OCI-M1 (cell line): ENCODE measurements at places on chromosomes 5 and 9.

GRCh38 chr9:2657427-2657826 is 35.8 kb downstream of the VLDLR start:
- peak; percentile 2 for DNase-seq

DNA sequence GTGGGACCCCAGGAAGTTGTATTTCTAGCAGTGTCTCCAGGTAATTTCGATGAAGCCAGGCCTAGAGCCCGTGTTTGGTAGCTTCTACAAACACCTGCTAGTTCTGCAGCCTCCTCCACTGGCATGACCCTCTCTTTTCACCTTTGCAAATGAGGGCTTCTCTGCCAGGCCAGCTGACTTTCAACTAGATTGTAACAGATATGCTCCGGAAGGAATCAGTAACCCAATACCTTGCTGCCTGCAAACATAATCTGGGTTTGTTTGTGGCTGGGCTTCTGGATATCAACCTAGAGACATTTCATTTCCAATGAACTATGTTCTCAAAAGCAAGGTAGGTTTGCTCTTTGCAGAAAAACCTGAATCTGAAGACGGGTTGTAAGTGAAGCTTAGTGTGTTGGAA is 354.8 kb downstream of the DMRT2 start:
- DNase-seq: no peak

DNA sequence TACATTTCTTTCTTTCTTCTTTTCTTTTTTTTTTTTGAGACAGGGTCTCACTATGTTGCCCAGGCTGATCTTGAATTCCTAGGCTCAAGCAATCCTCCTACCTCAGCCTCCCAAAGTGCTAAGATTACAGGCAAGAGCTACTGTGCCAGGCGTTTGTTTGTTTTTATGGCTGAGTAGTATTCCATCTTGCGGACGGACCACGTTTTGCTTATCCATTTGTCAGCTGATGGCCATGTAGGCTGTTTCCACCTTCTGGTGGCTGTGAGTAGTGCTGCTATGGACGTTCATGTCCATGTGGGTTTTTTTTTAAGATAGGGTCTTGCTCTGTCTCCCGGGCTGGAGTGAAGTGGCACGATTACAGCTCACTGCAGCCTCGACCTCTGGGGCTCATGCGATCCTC is 2.5 kb downstream of the DOK3 start:
- no peak for DNase-seq

GRCh38 chr5:100855937-100856430 is 47.1 kb downstream of the ST8SIA4 start:
- no peak for DNase-seq

- DNase-seq: peak; percentile 17
These were observed 73.7 kb downstream of the TENT4A start for GRCh38 chr5:6786786-6787495.

GRCh38 chr9:6692881-6693361 is 47.4 kb upstream of the GLDC start:
- no peak for DNase-seq

GRCh38 chr9:68981789-68982188 is 32.1 kb downstream of the PRKACG start:
- no peak for DNase-seq

DNA sequence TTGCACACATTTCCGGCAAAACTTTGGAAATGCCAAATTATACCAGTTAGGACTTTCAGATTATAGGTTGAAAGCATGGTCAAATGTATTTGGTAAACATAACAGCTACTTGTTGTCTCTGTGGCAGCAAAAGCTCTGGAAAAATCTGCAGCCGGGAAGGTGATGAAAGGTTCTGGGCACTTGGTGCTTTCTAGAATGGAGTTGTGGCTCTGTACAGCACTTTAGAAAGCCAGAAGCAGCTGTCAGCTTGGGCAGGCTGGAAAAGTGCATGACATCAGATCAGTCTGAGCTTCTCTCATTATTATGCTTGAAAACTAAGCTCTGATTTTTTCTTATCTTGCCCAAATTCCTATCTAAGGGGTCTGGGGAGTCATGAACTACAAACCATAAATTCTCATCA is 118.6 kb upstream of the MAST4 start:
- DNase-seq: no peak

GRCh38 chr9:137626464-137626863 is 7.7 kb downstream of the EHMT1 start:
- peak; percentile 43 for DNase-seq

DNA sequence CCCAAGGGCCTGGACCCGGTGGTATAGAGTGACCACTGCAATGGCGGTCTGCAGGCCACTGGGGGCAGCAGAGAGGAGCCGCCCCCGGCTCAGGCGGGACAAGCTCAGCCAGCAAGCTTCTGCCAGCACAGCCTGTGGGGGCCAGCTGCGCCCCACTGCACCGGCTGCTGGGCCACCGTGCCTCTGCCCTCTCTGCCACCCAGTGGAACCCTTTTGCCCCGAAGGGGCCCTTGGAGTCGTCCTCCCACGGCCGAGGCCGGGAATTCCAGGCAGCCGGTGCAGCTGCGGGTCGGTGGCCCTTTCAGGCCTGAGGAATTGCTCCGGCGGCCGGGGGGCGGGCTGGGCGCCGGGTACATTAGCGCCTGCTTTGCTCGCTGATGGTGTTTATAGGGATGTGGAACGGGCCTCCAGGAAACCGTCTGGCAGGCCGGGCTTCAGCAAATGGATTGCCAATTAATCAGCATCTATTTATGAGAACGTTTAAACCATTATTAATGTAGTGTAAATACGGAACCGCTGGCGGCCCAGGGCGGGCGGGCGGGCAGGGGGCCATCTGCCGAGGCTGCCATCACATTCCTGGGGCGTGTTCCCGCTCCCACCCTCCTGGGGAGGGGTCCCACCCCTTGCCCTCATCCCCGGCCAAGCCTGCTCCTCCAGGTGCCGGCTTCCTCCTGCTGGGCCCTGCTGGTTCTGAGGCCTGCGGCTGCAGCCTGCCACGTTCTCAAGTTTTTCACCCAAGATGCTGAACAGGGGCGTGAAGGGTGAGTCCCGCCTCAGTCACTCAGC is 127.4 kb downstream of the BARX1 start:
- peak; percentile 39 for DNase-seq

- DNase-seq: no peak
These were observed 43.4 kb downstream of the PFDN1 start for GRCh38 chr5:140259500-140259899.

DNA sequence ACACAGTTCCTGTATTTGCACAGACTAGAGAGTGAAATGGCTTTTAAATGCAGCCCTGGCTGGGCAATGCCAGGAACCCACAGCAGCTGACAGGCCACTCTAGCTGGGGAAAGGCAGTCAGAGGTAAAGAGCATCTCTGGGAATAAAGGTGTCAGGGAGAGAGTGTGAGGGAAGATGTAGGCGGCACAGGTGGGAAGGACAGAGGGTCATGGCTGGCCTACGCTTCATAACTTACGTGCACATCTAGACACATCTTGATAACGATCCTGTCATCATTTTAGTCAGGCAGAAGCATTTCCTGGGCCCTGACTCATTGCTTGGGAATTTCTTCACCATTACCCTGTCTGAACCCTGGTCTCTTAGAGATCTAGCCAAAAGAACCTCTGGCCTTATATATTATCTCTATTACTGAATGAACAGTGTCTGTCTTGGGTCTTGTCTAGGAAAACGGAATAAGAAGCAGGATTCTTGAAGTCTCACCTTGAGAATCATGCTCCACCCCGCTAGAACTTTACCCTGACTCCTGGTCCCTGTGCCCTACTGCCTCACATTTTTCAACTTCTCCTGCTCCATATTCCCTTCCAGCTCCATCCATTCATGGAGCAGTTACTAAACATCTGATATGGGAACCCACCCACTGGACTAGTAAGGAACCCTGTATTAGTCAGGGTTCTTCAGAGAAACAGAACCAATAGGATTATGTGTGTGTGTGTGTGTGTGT is 106.4 kb upstream of the ELL2 start:
- peak; percentile 16 for DNase-seq

DNA sequence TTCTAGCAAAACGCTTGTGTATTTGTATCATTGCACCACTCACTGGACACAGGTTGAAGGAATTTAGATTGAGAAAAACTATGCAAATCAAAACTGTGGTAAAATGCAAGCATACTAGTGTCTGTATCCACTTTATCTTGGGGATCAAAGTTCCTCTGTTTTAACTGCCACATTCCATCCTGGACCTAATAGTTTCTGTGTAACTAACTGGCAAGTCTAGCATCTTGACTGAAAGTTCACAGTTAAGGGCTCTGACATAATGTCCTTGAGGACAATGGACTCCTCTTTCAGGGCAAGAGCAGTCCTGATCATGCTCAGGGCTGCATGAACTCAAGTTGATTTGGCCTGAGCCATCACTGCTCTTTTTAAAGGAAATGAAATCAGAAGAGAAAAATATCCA is 30.7 kb downstream of the NFIB start:
- no peak for DNase-seq

DNA sequence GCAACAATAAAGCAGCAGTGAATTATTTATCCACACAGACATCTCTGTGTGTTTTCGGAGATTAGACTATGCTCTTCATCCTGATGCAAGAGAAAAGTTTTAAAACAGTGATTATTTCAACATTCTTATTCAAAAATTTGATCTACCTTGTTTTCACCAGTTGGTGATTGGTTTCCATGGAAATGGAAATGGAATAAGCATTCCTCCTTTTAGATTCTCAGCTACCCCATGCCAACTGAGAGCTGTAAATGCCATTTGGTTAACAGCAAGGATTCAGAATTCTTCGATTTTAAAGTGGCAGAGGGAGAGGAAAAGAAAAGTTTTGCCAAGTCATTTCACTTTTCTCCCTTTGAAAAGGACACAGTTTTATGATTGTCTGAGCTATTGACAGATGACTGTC is 154.7 kb downstream of the PCSK5 start:
- no peak for DNase-seq

GRCh38 chr9:87359958-87360601 is 137.6 kb upstream of the DAPK1 start:
- no peak for DNase-seq

DNA sequence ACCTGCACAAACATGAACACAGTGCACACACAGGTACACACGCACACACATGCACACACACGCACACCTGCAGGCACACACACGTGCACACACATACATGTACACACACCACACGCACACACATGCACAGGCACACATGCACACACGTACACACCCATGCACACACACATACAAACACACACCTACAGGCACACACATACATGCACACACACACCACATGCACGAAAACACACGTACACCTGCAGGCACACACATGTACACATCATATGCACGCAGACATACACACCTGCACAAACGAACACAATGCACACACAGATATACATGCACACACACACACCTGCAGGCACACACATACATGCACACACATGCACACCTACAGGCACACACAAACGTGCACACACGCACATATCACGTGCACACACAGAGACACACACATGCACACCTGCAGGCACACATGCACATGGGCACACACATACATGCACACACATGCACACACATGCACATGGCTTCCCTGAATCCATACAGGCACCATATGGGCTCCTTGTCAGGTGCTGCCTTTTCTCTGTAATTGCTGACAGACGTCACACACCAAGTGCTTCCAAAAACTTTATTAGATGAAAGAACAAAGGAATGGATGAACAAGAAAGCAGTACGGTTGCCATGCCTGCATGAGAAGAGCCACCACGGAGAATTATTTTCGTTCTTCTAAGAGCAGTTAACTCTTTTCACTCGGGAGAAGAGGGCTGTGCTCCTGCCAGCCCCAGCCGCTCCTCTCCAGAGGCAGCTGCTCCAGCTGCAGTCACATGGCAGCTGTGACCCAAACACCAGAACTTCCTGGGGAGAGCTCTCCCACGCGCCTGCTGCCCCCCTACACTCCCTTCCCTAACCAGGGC is 57.2 kb downstream of the EXD3 start:
- DNase-seq: no peak

- DNase-seq: peak; percentile 67
These were observed 74.8 kb downstream of the ICE1 start for GRCh38 chr5:5497152-5497788.

DNA sequence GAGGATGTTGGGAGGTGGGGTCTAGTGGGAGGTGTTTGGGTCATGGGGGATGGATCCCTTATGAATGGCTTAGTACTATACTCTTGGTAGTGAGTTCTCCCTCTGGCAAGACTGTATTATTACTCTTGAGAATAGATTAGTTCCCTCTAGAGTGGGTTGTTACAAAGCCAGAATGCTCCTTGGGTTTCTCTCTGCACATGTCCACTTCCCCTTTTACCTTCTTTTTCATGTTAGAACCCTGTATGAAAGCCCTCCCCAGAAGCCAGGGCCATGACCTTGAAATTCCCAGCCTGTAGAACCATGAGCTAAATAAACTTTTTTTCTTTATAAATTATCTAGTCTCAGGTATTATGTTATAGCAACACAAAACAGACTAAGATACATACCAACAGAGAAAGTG is 31.1 kb downstream of the SLC24A2 start:
- DNase-seq: peak; percentile 45

GRCh38 chr9:83167126-83167525 is 104.2 kb upstream of the RASEF start:
- DNase-seq: no peak

DNA sequence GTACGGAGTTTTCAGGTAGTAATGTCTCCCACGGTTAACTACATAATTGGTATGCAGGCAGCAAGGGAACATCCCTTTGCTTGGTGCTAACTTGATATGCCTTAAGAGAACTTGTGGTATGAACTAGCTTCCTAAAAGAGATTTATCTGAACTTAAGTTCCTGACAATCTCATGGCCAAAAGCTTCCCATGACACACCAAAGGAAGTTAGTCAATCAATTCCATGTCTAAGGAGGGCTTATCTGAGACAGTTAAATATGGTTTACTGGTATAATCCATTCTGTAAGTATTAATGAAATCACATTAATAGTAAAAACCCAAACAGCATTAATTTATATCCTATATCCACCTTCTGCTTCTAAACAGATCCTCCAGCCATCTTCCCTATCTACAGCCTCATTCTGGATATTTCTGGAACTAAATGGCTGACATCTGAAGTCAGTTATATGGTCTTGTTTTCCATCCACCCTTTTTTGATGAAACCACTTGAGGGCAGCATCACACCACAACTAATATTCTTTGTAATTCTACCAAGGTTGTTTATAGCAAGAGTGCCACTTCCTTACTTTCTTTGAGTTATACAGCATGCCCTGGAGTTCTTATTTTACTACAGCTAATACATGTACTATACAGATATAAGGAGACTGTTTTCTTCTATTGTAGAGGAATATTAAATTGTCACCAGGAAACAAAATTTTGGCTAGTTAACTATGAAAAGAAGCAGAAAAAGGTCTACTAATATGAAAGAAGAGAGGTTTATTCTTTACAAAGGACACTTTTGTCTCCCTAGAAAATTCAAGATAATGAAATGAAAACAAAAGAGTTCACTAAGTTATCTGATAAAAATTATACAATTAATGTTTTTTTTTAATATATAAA is 34.7 kb downstream of the SHOC1 start:
- peak; percentile 92 for DNase-seq

GRCh38 chr5:108334225-108334624 is 47.7 kb downstream of the FBXL17 start:
- DNase-seq: no peak

- DNase-seq: no peak
These were observed 105.6 kb downstream of the NIPBL start for GRCh38 chr5:36982146-36982545.

DNA sequence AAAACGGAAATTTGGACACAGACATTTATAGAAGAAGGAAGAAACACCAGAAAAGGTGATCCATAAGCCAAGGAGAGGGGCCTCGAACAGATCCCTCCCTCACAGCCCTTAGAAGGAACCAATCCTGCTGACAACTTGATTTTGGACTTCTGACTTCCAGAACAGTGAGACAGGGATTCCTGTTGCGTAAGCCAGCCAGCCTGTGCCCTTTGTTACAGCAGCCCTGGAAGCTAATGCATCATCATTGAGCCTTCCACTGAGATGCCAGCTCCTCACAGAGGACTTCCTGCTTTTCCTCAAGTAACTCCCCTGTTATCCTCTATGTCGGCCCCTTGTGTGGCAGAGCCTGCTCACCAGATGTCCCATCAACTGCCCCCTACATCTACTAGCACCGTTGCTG is 94.1 kb downstream of the JMY start:
- no peak for DNase-seq
